ENCODE measurements at places on chromosomes 16 and 17.
A peak's percentile ranks its signal among the peaks of the same experiment; 100 is the strongest.

DNA sequence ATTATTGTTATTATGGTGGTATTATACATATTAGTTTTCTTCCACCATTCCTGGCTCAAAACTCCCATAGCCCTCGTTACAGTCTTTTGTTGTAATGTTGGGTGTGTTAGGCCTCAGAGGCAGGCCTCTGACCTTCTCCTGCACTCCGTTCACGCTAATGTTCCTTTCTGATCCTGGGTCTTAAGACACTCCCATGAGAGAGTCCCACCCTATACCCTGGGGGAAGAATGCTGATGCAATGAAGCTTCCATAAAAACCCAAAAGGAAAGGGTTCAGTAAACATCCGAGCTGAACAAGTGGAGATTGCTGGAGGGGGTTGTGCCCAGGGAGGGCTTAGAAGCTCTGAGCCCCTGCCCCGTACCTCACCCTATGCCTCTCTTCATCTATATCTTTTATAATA lies 141.3 kb upstream of the NETO2 start:
- no peak for DNase-seq

DNA sequence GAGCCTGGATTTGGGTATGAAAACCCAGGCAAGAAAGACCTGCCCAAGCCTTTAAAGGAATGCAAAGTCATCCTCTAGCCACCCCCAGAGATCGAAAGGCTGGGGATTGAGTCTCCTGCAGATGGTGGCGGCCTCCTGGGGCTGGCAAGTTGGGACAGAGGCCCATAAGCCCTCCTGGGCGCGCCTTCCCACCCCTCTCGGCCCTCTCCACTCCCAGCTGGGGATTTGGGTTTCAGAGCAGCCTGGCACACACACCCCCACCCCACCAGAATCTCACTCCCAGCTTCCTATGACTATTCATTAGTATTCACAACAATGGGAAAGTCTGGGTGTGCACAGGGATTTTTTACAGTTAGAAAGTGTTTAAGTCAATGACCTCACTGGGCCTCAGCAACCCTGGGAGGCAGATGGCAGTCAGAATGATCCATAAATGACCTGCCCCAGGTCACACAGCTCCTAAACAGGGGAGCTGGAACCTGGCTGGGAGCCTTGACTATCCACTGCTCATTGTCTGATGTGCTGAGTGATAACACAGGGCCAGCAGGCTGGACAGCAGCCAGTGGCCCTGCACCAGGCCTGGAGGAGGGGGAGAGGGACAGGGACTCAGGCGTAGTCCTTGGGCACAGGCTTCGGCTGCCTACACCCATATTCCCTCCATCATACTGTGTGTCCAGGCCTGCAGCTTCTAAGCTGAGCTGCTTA lies 12.1 kb downstream of the NHERF1 start:
- DNase-seq, result no peak

DNA sequence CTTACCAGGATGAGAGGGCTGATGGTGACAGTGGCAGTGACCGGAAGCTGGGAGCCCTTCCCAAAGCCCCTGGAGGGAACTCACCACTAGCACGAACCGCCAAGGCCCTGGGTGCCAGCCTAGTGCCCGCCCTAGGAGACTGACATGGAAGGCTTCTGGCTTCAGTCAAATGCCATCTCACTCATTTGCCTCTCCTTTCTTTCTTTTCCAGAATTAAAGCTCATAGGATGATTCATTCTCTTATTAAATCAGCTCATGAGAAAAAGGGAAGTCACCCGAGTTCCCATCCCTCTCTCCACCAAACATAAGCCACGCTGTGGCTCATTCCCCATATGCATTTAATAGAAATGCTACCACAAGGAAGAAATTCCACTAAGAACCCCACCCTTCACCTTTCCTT lies 12.1 kb downstream of the CUEDC1 start:
- DNase-seq, result no peak

- DNase-seq, result no peak
Observed at GRCh38 chr16:30382111-30382881, at the start of gene SEPTIN1. Gene SEPTIN1, minus strand, starts transcription at chr16:30382561. Its CDS starts 19 bp downstream, at chr16:30382542.

- peak; percentile 98 for DNase-seq
Observed at GRCh38 chr17:4948166-4948930, at the start of gene PFN1. Gene PFN1, minus strand, starts transcription at chr17:4948530. Its CDS starts 136 bp downstream, at chr17:4948394.

All from muscle of back (tissue), 13 donors.